ENCODE measurements at places on chromosomes 7 and 10.
A peak's percentile ranks its signal among the peaks of the same experiment; 100 is the strongest.

DNA sequence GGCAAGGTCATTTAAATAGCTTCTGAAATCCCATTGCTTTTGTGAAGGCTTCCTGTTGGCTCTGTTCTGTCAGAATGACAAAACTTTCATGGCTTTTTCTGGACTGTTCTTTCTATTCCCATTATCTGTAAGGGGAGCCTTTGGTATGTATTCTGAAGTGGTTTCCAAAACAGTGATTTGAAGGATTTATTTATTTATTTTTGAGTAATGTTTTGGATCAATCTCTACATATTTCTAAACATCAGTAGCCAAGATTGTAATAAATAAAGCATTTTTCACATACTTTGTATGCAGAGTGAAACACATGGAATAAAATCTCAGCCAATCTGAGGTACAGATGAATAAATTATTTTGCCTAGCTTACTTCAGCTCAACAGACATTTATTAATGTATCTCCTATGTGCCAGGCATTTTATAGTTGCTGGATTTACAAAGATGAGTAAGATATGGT is 121.1 kb downstream of the BBS9 start:
- DNase-seq = peak; percentile 93

DNA sequence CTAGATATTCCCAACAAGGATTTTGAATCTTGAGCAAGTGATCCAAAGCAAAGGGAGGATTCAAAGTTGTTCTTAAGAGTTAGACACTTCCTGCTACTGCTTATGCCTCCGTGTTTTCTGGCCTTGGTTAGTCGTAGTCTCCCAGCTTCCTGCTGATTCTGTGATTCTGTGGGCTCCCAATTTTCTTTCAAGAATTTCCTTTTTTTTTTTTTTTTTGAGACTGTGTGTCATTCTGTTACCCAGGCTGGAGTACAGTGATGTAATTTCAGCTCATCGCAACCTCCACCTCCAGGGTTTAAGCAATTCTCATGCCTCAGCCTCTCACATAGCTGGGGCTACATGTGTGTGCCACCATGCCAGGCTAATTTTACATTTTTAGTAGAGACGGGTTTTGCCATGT is 4.4 kb upstream of the ITGB8 start:
- DNase-seq = no peak

DNA sequence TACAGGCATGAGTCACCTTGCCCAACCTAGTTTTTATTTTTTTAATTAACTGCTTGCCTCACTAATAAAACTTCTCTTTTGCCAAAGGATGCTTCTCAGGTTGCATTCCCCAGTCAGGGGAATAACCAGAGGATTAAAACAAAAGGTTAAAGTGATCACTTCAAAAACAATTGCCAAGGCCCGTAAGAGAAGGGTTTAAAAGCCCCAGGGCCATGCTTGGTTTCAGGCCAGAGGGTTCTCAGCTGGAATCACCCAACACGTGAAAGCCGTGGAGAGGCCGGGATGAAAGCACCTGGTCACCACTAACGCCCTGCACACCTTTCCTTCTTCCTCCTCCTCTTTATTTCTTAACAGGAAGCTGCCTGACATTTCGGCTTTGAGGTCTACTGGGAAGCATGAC is 587.5 kb downstream of the PTPRN2 start:
- no peak for DNase-seq

DNA sequence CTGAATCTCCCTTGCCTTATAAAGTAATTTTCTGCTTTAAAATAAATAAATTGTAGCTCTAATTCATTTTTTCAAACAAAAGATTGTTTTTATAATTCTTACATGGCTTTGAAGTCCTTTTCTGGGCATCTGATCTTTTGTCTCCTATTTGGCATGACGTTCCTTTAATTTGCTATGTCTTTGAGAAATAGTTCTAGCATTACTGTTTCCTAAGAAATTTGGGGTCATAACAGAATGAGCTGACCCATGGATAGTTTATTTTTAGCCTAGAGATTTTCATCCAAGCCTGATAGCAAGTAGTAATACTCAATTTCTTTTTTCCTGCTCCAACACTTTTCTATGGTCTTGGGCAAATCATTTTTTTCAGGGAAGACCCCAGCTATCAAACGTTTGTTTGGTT is 31.4 kb downstream of the CCDC71L start:
- peak; percentile 67 for DNase-seq

GRCh38 chr10:4006858-4007257 is 221.8 kb upstream of the KLF6 start:
- peak; percentile 52 for DNase-seq

DNA sequence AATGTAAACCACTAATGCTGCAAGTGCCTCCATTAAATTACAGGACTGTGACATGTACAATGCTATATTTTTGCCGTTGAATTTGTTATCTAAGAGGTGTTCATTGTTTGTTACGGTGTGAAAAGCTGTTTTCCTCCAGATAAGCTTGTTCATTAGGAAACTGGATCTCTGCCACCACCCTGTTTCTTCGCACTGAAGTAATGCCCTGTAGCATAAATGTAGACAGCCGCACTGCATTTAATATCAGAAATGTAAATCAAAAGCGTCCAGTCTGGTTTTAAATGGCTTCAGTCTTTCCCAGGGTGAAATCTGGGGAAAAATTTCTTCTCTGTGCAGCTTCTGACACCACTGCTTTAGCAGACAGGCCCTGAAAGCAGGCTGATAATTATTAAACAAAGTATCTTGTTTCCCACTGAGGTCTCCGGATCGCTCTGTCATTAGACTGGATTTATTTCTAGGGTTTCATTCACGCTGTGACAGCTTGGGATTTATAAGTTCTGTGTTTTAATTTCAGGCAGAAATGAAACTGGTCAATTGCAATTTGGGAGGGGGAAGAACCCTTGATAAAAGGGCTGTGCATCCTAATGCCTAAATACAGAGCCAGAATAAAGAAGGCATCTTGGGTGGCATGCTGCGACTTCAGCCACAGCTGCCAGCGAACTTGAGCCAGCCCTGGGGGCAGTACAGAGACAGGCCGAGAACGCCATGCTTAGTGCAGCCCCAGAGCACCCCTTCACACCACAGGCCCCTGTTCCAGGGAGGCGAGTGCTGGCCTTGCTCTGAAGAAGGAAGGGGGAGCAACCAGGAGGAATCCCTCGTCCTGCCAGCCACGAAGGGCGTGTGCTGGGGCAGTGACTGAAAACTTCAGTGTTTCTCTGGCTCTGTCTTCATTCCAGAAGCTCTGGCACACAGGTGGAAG is 547.7 kb upstream of the GALNT17 start:
- no peak for DNase-seq

- DNase-seq = no peak
Observed at GRCh38 chr7:92498557-92498956, 20.8 kb upstream of the ERVW-1 start.

GRCh38 chr10:101693651-101693977 is 1.4 kb downstream of the FBXW4 start:
- peak; percentile 50 for DNase-seq

- no peak for DNase-seq
Observed at GRCh38 chr10:124372899-124373298, 45.8 kb downstream of the OAT start.

GRCh38 chr10:72460284-72460876 is 105.7 kb upstream of the DNAJB12 start:
- no peak for DNase-seq

DNA sequence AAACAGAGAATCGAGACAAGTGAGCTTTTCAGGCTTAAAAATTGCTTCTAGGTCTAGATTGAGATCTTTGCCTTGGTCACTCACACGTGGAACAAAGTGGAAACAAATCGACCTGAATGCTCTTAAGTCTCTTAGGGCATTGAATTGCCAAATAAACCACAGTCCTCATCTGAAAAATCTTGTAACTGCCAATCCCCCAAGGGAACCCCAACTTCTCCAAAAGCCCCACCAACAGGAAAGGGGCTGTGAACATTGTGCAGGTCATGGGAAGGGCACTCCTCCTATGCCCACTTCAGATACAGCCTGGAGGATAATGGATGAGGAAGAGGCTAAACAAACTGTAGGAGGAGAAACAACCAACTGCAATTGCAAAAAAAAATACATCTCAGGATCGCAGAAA is 91.3 kb downstream of the DGKI start:
- DNase-seq = no peak

- no peak for DNase-seq
Observed at GRCh38 chr7:105345725-105346124, 43.0 kb downstream of the SRPK2 start.

- no peak for DNase-seq
Observed at GRCh38 chr7:45187089-45187945, 29.7 kb downstream of the RAMP3 start.

GRCh38 chr7:48741545-48741944 is 182.8 kb upstream of the CDC14C start:
- DNase-seq = no peak

- DNase-seq = peak; percentile 66
Observed at GRCh38 chr10:113473851-113474250, 79.0 kb upstream of the HABP2 start.

- DNase-seq = no peak
Observed at GRCh38 chr7:39712751-39713150, 89.4 kb downstream of the RALA start.

DNA sequence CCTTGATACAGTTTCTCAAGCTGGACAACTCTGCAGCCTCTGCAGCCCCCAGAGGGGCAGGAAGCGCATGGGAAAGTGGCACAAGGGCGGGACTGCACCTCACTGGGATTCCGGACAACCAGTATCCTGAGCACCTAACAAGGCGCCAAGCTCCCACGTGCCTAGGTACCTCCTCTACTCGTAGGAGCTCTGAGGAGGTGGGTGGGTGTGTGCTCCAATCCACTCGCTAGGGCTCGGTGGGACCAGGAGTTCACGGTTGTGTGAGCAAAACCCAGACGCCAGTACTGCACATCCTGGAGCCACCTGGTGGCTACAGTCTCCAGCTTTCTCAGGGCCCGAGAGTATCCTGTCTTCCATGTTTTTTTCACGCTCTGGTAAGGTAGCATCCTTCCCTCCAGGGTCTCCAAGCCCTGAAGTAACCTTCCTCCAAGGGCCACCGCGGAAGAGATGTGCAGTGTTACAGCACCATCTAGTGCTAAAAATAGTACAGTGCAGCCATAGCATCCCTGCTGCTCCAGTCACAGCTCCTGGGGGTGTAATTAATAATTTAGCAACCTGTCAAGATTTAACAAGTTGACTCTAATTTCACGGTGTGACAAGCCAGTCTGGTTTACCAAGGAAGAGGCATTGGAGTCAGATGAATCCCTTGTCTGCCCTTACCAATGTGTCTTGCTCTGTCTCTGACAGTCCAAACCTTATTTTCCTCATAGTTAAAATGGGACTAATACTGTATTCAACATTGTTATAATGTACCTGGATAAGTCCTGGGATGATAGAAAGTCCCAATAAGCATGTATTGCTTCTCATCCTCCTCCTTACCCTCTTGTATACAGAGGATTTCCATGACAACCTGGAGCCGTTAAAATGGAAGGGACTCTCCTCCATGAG is 70.4 kb downstream of the HERPUD2 start:
- DNase-seq = no peak

GRCh38 chr10:6382081-6382480 is 179.3 kb downstream of the PFKFB3 start:
- DNase-seq = peak; percentile 73

DNA sequence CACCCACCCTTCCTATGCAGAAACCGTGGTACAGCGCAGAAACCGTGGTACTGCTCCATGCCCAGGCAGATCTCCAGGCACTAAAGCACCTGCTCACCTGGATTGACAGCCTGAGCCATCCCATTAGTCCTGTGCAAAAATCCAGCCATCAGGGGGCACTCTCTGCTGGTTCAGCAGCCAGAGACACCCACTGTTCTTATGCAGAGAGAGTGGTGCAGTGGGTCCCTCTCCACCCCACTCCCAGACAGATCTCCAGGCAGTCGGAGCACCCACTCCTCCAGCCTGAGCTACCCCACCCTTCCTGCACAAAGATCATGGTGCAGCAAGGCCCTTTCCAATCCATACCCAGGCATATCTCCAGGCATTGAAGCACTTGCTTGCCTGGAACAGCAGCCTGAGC is 219.8 kb downstream of the CTNNA3 start:
- DNase-seq = no peak

GRCh38 chr7:47827871-47828270 is 120.4 kb downstream of the PKD1L1 start:
- no peak for DNase-seq

DNA sequence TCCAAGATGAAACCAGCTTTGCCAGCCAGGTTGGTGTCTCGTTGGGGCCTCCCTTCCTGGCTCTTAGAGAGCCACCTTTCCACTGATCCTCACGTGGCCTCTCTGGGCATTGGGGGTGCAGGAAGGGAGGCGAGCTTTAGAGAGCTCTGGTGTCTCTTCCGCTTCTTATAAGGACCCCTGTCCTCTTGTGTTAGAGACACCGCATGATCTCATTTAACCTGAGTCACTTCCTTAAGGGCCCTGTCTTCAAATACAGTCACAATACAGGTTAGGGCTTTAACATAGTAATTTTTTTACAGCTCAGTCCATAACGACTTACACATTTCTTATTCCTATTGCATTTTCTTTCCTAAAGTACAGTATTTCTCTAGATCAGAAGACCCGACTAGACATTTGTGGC is 535.8 kb downstream of the SDK1 start:
- DNase-seq = peak; percentile 14

GRCh38 chr7:73971322-73971703 is 56.7 kb upstream of the ELN start:
- DNase-seq = no peak

- DNase-seq = no peak
Observed at GRCh38 chr10:75857269-75857846, 425.9 kb downstream of the LRMDA start.

GRCh38 chr10:28705472-28705871 is 28.2 kb downstream of the BAMBI start:
- DNase-seq = no peak

- peak; percentile 39 for DNase-seq
Observed at GRCh38 chr7:132557489-132558044, 18.7 kb downstream of the PLXNA4 start.

- peak; percentile 18 for DNase-seq
Observed at GRCh38 chr7:18770822-18771221, 275.3 kb downstream of the HDAC9 start.

DNA sequence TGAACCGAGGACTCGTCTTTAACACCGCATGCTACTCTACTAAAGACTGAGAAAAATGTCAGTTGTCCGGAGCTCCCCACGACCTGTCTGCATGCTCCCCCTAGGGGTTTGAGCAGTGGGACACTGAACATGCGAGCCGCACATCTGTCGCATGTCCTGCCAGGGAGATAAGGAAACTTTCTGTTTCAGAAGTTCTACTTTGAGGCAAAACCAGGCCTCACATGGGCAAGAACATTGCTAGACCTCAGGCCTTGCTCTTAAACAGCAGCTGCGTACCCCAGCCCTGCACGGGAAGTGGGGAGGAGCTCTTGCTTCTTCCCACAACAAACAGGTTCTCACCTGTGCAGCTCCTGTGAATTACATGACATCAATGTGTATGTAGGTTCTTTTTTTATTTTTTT is 30.3 kb upstream of the HERPUD2 start:
- no peak for DNase-seq

DNA sequence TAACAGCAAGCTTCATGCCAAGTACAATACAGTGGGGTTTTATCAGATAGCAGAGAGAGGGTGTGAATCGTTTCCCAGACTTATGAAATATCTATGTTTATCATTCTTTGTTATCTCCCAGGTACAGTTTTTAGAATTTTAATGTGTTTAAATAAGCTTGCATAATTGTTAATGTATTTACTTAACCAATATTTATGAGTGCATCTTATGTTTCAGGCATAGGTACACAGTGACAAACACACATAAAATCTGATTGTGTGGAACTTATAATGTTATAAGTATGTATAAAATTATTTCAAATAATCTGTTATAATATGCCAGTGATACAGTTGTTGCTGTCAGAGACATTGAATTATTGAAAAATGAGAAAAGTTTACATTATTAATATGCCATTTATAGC is 1011.4 kb upstream of the C7orf33 start:
- DNase-seq = no peak
